ENCODE measurements at places on chromosomes 4 and X. TPM values are rescaled to one million over a fixed set of nuclear protein-coding genes. Genes with fewer than 3 reads are reported as not detected.

GRCh38 chrX:103818842-103819619 is 13.0 kb downstream of the RAB9B start:
- DNase-seq: no peak

- DNase-seq: no peak
These were observed 33.3 kb downstream of the TMSB4X start for GRCh38 chrX:13008189-13008533.

GRCh38 chr4:40669504-40669903 is 39.8 kb upstream of the RBM47 start:
- no peak for DNase-seq

GRCh38 chr4:140764785-140765392 is 8.7 kb upstream of the TBC1D9 start:
- no peak for DNase-seq

REELD1 gene
- polyA plus RNA-seq: 0.23 TPM

DNA sequence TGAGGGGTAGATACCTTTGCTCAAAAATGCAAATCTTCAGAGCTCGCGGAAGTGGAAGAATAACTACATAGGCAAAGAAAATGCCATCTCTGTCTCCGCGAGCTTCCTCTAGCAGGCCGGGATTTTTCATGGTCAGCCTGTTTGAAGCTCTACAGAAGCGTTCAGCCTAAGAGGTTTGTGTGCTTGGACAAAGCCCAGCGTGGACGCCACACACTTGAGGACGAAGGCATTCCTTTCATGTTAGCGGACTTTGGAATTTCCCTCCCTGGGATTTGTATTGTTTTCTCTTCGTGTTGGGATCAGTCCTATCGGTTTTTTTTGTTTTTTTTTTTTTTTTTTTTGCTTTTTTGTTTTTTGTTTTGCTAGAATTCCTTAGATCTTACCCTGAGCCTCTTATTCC is 53.7 kb downstream of the SMIM31 start:
- DNase-seq: no peak

GRCh38 chrX:2629316-2630007 is 61.6 kb upstream of the CD99 start:
- DNase-seq: no peak

SUPT20HL1 gene
- not detected for polyA plus RNA-seq

DNA sequence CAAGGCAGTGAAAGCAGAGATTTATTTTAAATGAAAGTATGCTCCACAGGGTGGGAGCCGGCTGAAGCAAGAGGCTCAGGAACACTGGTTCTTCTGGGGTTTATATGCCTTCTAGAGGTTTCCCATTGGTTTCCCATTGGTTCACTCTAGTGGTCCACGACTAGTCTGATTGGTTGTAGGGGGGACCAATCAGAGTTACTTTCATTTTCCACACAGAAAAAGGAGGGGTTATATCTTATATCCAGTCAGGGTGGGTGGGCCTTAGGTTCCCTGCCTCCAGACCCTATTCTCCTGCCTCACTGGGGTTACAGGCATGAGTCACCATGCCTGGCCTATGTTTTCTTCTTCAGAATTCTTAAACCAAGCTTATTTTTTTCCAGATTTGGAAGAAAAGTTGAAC is 101.6 kb downstream of the KLHL8 start:
- no peak for DNase-seq

KCNE5 gene
- 2.8 TPM for polyA plus RNA-seq

GRCh38 chr4:77360451-77360850 is 203.4 kb downstream of the CCNG2 start:
- DNase-seq: no peak

DNA sequence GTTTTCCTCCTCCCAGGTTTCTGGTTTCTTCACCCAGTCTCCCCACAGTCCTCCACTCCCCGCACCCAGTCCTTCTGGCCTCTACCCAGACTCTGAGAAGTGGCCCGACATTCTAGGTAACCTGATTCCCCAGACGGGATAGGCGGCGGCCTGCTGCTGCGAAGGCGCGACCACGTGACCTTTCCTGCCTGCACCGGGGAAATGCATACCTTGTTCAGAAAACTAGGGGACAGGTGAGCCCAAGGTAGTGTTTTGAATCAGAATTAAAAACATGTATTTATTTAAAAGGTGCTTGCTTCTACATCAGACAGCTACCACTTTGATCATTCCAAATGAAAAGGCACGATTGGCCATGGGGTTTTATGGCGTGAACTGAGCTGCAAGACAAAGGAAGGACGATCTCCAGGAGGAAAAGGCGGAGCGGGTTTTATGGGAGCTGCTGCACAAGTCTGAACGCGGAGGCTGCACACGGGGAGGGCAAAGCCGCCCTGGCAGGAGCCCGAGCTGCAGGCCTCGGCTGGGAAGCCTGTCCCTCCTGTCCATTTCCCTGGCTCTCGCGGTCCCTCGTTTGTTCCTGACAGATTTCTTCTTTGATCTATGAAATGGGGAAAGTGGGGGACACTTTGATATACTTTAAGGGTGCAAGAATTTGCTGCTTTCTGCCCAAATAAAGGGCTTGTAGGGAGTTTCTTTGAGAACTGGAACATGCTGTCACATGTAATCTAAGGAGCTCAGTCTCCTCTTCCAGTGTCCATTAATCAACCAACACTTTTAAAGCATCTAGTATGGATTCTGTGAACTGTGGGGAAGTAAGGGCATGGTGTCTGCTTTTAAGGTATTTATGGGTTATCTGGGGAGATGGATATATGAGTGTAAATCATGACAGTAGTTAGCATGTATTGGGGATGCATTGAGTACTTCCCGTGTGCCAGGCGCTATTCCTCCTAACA is 150.9 kb downstream of the SPRY1 start:
- no peak for DNase-seq

- DNase-seq: no peak
These were observed 33.1 kb upstream of the CYP4V2 start for GRCh38 chr4:186158021-186158813.

- DNase-seq: no peak
These were observed 51.9 kb upstream of the TAPT1 start for GRCh38 chr4:16278178-16278577.

- no peak for DNase-seq
These were observed 122.6 kb upstream of the CPEB2 start for GRCh38 chr4:14879683-14880082.

CSN1S1 gene
- polyA plus RNA-seq: 0.19 TPM

- no peak for DNase-seq
These were observed 408.8 kb upstream of the CNKSR2 start for GRCh38 chrX:20965270-20966044.

GRCh38 chrX:308821-309520 is 9.6 kb downstream of the GTPBP6 start:
- no peak for DNase-seq

GRCh38 chrX:100643956-100644860 is at the start of gene SRPX2:
Gene SRPX2, plus strand, starts transcription at chrX:100644199. Its CDS starts 2,124 bp downstream, at chrX:100646323.
- no peak for DNase-seq

DNA sequence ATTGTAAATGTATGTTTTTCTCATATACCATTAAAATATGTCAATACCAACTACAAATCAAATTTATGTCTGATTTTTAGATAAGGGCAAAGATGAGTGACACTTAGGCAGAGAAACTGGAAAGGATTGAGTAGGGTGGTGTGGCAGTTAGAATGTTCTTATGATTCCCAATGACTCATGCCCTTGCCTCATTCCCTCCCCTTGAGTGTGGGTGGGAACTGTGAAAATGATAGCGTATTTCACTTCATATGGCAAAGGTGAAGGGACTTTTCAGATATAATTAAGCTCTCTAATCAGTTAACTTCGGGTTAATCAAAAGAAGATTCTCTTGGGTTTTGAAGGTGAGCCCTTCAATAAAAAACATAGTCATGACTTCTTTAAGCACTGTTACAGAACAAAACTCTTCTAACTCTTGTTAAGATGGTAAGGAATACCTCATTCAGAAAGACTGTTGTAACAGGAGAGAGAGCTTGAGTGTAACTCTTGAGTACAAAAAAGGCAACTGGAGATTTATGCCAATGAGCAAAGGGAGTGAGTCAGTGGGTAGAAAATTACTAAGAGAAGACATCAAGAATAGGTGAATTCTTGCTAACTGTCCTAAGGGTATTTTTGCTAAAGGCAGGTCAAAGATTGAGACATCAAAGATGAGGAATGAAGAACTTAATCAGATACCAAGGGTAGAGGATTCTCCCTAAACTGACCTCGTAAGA is 329.5 kb downstream of the KCTD8 start:
- DNase-seq: no peak

Data from left renal pelvis (tissue), 4 donors.